Activated CD4-positive, alpha-beta T cell treated with anti-CD3 and anti-CD28 coated beads for 1 hour (primary cell): ENCODE measurements at places on chromosomes 13 and 19.

GRCh38 chr19:44689290-44690130 lies 9.4 kb upstream of the CEACAM16 start:
- peak; percentile 69 for DNase-seq

- no peak for DNase-seq
Observed at GRCh38 chr13:31209172-31209840, 9.5 kb downstream of the B3GLCT start.

DNA sequence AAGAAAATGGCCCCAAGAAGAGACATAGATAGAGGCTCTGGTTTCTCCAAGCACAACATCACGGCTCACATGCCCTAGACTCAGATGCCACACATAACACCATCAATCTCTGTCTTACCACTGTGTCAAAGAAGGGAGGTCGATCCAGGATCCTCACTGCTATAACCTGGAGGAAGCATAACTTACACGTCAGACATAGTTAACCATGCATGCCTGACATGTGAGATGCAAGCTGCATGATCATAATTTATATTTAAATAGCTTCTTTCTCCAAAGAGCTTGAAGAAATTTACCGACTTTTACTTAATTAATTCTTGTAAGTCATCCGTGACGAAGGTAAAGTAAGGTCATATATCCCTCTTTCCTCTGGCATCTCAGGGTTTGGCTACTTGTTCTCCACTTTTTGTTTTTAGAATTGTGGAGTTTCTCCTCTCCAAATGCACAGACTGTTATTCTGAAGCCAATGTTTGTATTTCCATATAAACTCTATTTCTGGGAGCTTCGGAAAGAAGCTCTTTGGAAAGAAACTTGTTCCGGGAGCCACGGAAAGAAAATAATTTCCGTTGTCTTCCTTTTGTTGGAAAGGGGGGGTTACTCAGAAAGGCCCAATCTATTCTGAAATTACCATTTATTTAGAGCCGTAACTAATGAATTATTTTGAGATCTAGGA lies 205.6 kb downstream of the LHFPL6 start:
- DNase-seq, result no peak

- DNase-seq, result no peak
Observed at GRCh38 chr13:72745260-72745659, 17.5 kb downstream of the BORA start.

DNA sequence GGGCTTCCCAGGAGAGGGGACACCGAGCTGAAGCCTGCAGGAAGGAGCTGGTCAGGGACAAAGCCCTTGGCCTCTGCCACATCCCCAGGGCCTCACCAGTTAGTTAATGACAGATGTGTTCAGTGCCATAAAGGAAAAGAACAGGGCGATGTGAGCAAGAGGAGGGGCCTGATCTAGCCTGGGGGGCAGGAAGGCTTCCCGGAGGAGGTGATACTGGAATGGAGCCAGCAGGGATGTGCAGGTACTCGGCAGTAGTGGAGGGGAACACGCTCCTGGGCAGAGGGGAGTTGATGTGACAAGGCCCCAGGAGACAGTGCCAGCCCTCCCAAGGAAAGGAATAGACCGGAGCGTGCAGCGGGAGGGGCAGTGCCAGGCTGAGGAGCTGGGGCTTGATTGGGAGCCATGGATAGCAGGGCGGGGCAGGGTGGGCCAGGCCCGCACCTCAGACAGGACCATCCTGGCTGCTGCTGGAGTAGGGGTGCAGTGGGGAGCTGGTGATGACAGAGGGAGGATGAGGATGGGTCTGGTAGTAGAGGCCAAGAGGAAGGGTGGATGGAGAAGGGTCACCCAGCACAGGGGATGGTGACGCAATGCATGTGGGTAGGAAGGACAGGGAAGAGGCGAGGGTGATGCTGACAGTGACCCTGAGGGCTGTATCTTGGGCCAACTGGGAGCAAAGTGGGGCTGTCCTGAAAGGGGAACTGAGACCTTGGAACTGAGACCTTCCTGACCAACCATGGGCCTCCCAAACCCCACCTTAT lies 4.1 kb downstream of the C19orf33 start:
- no peak for DNase-seq

GRCh38 chr13:60922576-60923231 lies 492.9 kb downstream of the PCDH20 start:
- no peak for DNase-seq

DNA sequence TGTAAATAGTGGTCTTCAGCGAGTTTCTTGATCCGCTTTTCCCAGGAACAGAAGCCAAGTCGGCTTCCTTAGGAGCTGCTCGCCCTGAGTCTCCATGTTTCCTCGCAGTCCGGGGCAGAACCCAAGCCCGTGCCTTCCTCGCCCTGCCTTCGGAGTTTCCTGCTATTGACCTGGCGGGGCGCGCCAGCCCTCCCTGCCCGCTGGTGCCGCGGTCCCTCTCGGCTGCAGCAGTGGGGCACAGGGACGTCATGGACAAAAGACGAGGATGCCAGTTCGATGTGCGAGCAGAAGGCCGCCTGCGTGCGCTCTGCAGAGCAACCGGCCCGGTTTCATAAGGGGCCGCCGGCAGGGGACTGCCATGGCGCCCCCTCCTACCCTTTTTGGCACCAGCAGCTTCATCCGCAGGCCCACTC lies 156.6 kb downstream of the TM9SF2 start:
- peak; percentile 11 for DNase-seq

DNA sequence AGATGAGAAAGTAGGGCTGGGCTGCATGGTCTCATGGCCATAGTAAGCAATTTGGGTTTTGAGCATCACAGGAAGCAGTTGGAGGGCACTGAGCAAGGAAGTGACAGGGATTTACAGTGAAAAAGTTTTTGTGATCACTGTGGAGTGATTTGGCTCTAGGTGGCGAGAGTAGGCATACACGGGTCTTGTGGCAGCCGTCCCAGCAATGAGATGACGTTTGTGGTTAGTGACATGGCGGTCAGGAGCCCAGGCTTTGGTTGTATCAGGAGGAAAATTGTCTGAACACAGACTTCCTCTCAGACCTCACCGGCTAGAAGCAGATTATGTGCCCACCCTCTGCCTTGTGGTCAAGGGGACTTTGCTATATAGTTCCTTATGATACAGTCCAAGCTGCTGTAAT lies 3.3 kb downstream of the ZNF444 start:
- no peak for DNase-seq

GRCh38 chr19:57814505-57815246 lies at the start of gene ZNF552:
Gene ZNF552, minus strand, starts transcription at chr19:57814913. Its CDS starts 170 bp downstream, at chr19:57814743.
- peak; percentile 64 for DNase-seq

DNA sequence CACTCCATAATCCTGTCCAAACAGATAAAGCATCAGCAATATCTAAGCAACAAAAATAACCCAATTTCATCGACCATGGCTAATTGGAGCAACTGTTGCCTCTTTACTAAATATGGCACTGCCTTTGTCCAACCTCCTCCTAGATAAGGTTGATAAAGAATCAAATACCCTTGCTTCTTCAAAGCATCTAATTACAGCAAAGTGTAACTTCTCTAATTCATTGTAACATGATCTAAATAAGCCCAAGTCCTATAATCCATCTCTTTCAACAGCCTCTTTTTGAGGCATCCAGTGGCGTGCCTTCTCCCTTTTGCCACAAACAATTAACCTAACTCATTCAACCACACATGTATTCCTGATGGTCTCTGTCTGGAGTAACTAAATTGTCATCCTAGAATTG lies 81.7 kb upstream of the KLHL1 start:
- DNase-seq, result no peak

- DNase-seq, result no peak
Observed at GRCh38 chr19:52214241-52214640, 24.4 kb downstream of the PPP2R1A start.

DNA sequence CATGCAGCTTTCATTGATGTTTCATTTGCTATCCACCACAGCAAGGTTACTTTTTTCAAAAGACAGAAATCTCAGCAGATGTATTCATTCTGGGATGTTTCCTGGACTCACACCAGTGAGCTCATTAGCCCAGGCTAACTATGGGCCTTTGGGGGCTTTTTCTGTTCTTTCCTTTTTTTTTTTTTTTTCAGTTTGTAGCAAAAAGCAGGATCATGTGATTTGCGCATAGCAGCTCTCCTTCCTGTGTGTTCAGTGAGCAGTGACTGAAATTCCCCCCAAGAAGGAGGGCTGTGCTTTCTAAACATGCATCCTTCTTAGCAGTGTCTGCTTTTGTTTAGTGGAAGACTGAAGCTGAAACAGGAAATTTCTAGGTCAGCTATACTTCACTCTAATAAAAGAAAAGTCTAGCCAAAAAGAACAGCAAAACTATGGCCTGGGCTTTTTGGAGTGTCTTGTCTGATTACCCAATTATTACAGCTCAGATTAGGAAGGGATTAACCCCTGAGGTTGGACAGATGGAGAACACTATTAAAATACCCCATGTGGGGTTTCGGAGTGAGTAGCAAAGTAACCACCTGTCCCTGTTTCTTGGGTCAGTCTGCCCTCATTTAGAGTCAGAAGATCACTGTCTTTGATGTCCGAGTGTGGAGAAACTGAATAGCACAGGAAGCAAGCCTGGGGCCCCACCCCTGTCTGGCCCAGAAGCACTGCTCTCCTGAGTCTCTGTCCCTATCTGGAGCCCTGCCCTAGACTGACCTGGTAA lies 8.9 kb upstream of the AMER2 start:
- DNase-seq, result no peak

GRCh38 chr13:106533943-106534638 lies 1.4 kb downstream of the EFNB2 start:
- DNase-seq, result no peak

- DNase-seq, result no peak
Observed at GRCh38 chr13:38308736-38309135, 40.9 kb upstream of the UFM1 start.

DNA sequence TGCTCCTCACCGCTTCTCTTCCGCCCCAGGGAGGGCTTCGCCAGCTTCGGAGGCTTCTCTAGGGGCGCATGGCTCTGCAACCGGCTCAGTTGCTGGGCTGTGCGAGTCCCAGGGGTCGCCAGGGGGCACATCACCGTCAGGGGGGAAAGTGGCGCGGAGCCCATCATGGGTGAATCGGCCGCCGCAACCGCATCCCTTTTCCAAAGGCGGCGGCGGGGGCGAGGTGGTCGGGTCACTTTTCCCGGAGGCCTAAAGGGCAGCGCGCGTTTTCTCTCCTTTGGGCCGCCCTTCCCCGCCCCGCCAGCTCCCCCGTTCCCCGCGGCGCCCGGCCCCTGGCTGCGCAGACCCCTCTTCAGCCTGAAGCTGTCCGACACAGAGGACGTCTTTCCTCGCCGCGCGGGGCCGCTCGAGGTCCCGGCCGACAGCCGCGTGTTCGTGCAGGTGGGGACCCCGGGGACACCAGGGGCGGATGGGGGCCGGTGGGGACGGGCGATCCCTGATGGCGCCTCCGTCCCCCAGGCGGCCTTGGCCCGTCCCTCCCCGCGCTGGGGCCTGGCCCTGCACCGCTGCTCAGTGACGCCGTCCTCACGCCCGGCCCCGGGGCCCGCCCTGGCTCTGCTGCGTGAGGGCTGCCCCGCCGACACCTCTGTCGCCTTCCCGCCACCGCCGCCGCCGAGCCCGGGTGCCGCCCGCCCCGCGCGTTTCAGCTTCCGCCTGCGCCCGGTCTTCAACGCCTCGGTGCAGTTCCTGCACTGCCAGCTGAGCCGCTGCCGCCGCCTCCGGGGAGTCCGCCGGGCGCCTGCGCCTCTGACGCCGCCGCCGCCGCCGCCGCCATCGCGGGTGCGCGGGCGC lies 1.7 kb downstream of the TGFBR3L start:
- no peak for DNase-seq

DNA sequence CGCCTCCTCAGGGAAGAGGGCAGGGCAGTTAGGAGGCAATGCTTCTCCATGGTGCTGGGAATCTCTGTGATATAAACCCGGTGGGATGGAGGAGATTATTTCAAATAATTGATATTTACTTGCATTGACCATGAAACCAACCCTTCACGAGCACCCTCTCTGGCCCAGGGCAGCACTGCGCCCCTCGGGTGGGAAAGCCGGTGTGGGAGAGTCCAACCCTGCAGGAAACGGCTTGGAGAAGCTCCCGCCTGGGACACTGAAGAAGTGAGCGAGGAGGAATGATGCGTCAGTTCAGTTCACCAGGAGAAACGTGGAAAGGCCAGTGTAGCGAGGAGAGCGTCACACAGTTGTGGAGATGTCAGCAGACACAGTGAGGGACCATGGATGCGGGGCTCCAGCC lies 99.9 kb downstream of the COL4A2 start:
- no peak for DNase-seq

- DNase-seq, result no peak
Observed at GRCh38 chr13:110495881-110496280, 65.6 kb downstream of the RAB20 start.

GRCh38 chr13:45510672-45511071 lies 45.9 kb downstream of the COG3 start:
- DNase-seq, result no peak

DNA sequence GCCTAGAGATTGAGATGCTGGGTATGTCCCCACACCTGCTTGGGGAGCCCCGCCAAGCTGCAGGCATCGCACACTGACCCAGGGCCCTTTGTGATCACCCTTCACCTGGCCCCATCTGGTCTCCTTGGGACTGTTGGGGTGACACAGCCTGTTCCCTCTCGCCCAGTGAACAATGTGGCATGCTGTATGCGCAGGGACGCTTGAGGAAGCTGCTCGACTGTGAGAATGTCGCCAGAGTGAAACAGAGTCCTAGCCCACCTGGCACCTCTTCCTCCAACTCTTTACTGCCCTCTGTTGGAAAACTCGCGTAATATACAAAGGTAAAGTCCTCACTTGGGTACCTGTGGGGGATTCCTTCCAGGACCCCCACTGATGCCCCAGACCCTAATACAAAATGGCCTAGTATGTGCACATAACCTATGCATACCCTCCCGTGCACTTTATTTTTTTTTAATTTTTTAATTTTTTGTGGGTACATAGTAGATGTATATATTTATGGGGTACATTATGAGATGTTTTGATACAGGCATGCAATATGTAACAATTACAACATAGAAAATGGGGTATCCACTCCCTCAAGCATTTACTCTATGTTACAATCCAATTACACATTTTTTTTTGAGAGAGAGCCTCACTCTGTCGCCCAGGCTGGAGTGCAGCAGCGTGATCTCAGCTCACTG lies 9.0 kb downstream of the BLOC1S3 start:
- DNase-seq, result no peak

GRCh38 chr13:47519626-47520025 lies 481.4 kb downstream of the SUCLA2 start:
- no peak for DNase-seq

DNA sequence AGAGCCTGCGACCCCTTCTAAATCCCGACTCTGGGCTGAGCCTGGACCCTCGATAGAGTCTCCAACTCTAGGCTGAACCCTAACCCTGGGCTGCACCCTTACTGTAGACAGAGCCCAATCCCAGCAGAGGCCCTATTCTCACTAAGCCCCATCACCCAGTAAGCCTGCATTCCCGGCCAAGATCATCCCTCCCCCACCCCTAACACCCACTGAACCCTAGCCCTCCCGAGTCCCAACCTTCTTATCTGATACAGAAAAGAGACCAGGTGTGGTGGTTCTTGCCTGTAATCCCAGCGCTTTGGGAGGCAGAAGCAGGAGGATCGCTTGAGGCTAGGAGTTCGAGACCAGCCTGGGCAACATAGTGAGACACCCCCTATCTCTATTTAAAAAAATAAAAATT lies 2.6 kb upstream of the TNFAIP8L1 start:
- no peak for DNase-seq

DNA sequence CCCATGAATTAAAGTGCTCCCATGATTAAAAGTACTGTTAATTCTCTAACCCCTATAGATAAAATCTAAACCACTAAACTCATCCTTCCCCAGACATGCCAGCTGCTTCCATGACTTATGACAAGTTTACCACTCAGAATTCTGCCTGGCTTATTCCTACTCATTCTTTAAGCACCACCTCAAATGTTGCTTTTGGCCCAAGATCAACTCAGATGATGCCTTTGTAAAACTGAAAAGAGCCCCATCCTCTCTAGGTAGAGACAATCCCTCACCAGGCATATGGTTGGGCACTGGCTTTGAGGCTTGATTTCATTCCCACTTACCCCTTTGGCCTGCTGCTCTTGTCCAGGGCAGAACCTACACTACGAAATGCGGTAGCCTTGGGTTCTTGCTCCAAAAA lies 250.0 kb downstream of the DNAJC15 start:
- no peak for DNase-seq
